ENCODE measurements at places on chromosomes 6 and 20.

- no peak for DNase-seq
These were observed 77.8 kb upstream of the PHACTR3 start for GRCh38 chr20:59526242-59527225.

- no peak for DNase-seq
These were observed 65.5 kb downstream of the ARID1B start for GRCh38 chr6:156842598-156843250.

DNA sequence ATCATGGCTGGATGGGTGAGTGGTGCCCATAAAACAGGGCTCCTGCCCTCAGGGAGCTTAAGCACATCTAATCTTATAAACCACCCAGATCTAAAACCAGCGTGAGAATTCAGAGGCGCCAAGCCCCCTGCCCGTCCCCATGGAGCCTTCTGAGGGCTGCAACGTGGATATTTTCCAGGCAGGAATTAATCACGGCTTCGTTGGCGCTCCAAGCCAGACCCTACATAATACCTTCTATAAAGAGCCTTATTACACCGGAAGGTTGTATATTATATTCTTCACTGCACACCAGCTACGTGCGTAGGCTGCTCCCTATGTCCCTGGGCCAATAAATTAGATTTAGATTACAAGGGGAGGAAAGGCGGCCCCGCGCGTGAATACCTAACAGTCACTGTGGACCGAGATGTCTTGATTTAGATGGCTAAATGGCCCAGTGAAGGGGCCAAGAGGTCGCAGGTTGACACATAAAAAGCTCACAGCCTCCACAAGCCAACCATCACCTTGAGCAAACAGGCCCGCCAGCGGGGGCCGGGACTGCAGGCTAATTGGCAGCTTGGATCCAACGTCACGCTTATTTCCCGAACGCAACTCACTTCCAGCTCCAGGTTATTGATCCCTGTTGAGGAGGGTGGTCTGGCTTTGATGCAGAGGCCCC, 64.7 kb upstream of the APCDD1L start:
- DNase-seq = no peak

DNA sequence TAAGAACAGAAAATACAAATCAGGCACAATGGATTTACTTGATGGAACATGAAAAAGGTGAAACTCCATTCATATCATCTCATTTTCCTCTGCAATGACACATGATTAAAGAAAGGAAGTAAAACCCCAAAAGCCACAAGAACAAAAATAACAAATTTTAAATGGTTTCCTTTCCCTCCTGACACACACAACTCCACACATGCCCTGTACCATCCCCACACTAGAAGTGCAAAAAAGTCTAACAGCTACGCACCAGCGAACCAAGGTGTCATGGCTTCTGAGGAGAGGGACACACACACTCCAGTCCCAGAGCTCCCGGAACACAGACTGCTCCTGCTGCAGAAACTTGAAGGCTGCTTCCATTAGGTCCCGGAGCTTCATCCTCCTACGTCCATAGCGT, 25.3 kb downstream of the MDN1 start:
- no peak for DNase-seq

DNA sequence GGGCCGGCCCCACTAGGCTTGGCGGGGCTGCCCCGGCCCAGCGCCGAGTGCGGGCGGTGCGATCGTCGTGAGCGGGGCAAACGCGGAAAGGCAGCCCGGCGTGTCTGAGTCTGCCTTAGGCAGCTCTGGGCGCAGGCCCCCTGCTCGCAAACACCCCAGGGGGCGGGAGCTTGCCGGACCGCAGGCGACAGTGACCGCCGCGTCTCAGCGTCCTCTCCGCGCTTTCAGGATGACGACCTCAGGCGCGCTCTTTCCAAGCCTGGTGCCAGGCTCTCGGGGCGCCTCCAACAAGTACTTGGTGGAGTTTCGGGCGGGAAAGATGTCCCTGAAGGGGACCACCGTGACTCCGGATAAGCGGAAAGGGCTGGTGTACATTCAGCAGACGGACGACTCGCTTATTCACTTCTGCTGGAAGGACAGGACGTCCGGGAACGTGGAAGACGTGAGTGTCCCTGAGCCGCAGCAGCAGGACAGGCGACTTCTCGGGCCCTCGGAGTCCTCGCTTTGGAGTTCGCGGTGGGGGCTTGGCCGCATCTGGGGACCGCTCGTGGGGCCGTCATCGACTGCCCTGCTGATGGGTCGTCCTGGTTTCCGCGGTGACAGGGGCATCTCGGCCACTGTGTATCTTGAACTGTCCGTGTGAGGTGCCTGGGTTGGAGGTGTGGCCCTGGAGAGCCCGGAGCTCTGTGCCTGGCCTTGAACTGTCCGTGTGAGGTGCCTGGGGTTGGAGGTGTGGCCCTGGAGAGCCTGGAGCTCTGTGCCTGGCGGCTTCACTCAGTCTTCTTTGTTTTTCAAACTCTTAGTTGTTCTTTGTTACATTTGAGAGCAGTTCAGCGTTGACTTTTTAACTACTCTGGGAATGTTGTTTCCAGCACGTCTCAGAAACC, 786 bp downstream of the ADRM1 start:
- DNase-seq = no peak

GRCh38 chr6:51857134-51857533, 230.3 kb downstream of the PKHD1 start:
- DNase-seq = no peak

- DNase-seq = no peak
These were observed 93.4 kb upstream of the NHSL1 start for GRCh38 chr6:138592749-138593123.

DNA sequence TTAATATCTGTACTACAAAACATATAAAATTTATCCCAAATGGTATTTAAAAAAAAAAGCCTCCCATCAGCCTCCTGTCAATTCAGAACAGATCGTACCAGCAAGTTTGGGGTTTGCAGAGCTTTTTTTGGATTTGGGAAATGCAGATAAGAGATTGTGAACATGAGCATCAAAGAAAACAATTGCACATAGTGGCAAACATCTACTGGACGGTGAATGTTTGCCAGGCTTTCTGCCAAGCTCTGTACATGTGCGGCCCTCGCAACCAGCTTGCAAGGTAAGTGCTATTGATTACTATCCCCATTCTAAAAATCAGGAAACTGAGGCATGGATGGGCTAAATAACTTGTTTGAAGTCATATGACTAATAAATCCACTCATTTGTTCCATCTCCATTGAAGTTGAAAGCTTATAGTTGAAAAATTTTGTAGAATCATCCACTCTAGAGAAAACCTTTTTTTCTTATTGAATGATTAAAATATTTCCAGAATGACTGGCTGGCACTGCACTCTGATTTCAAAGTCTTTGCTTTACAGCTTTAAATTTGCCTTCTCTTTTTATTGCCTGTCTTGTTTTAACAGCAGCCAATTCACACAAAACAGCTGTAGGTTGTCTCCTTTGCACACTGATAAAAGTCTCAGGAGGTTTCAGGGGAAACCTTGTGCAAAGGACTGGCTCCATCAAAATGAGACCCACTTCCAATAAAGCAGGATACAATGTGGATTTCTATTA, 37.4 kb upstream of the SIRT5 start:
- DNase-seq = no peak

DNA sequence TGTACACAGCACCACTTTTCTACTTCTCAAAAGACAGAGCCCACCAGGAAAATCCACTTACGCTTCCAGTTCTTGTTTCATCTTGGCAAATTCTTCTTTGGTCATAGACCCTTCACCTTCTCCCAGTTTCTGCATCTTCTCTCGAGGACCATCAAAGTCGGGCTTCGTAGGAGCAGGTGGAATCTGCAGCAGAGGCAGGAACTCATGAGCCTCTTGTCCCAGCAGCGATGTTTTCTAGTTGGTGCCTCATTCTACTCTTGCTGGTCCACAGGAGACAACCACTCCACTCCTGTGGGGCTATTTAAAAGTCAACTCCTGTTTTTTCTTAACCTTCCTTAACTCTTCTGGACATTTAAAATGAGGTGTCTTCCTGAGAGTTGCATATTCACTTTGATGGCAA, 14.7 kb downstream of the SNX5 start:
- no peak for DNase-seq

- DNase-seq = no peak
These were observed 40.1 kb downstream of the ITPR3 start for GRCh38 chr6:33661106-33661838.

DNA sequence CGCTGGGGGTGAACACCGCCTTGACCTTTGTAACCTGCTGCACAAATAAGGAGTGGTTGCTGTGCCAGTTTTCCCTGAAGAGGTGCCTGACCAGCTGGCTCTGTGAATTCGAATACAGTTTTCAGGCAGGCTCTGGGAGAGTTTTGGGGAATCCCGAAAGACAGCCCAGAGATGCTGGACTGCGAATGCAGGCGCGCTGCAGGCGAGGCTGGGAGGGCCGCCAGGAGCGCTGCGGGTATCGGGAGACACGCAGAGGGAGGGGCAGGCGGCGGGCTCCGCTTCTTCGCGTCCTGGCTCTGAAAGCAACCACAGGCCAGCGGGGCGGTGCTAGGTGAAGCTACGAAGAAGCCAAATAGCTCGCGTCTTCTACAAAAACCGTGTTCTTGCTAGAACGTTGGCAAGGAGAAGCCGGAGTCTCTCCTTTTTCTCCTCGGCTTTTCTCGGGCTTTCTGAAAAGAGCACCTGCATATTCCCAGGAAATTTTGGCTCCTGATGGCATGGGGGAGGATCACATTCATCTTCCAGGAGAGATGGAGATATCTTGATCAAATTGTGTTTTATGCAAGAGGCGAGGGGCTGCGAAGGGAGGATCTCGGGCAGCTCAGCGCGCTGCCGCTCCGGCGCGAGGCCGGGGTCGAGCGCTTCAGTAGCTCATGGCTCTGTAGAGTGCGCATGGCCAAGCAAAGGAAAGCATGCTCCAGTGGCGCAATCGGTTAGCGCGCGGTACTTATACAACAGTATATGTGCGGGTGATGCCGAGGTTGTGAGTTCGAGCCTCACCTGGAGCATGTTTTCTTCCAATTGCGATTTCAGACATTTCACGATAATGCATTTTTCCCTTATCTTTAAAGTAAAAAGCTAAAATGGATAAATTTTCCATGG, 158.1 kb upstream of the ZNF184 start:
- peak; percentile 20 for DNase-seq

- DNase-seq = no peak
These were observed 115.1 kb upstream of the JAG1 start for GRCh38 chr20:10788877-10789276.

- no peak for DNase-seq
These were observed 118.4 kb downstream of the SASH1 start for GRCh38 chr6:148460876-148461646.

GRCh38 chr6:38113825-38114576, 294.5 kb downstream of the ZFAND3 start:
- no peak for DNase-seq

DNA sequence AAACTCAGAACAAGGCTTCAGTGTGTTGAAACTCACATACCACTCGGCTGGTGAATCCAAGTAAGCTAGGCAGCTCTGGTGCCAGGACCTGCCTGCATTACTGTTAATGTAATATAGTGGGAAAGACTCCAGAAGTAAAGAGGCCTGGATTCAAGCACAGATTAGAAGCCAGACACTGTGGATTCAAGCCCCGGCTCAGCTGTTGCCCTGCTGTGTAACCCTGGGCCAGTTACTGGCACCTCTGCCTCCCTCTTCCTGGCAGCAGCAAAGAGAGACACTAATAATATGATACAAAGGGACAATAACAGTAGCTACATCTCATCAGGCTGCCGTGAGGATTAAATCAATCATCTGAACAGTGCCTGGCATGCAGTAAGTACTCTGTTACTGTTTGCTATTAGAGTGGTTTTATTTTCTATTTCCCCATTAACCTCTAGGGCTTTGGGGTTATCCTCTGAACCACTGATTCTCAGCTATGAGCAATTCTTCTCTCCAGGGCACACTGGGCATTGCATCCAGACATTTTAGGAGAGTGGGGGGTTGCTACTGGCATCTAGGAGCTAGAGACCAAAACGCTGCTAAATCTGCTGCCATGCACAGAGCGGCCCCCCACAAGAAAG, 92.9 kb downstream of the ZMYND8 start:
- no peak for DNase-seq

DNA sequence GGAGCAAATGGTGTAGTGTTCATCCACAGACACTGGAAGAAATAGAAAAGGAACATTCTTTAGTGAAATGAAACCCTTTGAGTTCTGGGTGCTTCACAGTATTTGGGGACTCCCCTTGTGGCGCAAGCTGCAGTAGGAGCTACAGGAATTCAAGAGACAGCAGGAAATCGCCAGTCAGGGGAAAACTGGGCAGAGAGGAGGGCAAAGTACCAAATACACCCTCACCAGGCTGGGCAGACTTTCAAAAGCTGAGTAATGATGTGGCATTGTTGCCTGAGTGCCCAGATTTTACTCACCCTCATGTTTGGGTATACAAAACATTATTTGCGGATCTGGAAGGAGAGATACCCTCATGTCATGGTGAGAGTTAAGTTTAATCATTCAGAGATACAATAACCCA, 97.9 kb downstream of the SOD2 start:
- DNase-seq = no peak

DNA sequence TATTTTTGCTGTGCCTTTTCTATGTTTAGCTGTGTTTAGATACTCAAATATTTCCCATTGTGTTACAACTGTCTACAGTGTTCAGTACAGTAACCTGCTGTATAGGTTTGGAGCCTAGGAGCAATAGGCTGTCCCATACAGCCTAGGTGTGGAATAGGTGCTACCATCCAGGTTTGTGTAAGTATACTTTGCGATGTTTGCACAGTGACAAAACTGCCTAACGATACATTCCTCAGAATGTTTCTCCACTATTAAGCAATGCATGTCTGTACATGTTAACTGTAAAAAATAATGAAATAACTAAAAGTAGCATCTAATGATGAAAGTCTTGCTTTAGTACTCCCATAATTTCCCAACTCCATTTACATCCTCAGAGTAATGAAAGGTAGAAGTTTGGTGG, 46.0 kb downstream of the SERAC1 start:
- no peak for DNase-seq

DNA sequence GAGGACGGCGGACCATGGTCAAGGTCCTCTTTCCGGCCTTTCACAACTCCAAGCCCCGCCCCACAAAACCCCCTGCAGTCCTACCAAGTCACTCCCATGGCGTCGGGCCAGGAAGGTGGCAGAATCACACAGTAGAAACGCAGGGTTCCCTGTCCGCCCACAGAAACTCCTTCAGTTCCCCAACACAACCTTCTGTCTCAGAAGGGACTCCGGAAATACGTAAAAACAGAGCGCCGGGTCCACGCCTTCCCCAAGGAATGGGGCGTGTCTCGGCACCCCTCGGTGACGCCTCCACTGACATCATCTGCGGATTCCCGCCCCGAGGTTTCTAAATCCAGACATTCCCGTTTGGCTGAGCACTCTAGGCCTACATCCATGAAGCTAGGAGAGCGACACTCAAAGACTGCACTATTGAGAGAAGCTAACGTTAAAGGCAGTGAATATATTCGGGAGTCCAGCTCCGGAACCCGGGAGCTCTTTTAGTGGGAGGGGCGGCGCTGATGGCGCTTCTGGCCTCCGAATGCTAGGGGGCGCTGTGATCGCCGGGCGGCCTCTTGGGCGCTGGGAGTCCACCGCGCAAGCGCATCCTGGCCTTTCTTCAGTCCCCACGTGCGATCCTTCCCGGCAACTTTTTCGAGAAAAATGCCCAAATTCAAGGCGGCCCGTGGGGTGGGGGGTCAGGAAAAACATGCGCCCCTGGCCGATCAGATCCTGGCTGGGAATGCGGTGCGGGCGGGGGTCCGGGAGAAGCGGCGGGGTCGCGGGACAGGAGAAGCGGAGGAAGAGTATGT, at the start of the genes BYSL and MED20:
BYSL (plus strand) TSS at position 579 of the 791 bp plus-strand sequence; CDS start at position 643, 64 bp downstream.
MED20 (minus strand) TSS at position 219 of the 791 bp plus-strand sequence; CDS start at position 98, 121 bp downstream.
- DNase-seq = peak; percentile 92

Measured in stimulated activated CD4-positive, alpha-beta T cell treated with anti-CD3 and anti-CD28 coated beads, Interleukin-15, amount 100 ng/mL, for 1 hour (primary cell).